ENCODE measurements at places on chromosomes 3 and 15.

GRCh38 chr15:52094811-52095584, 17.6 kb downstream of the BCL2L10 start:
- DNase-seq = no peak

GRCh38 chr3:18382760-18383369, 42.3 kb downstream of the SATB1 start:
- DNase-seq = no peak

- no peak for DNase-seq
Measured at GRCh38 chr3:176948151-176948550, 249.1 kb downstream of the TBL1XR1 start.

DNA sequence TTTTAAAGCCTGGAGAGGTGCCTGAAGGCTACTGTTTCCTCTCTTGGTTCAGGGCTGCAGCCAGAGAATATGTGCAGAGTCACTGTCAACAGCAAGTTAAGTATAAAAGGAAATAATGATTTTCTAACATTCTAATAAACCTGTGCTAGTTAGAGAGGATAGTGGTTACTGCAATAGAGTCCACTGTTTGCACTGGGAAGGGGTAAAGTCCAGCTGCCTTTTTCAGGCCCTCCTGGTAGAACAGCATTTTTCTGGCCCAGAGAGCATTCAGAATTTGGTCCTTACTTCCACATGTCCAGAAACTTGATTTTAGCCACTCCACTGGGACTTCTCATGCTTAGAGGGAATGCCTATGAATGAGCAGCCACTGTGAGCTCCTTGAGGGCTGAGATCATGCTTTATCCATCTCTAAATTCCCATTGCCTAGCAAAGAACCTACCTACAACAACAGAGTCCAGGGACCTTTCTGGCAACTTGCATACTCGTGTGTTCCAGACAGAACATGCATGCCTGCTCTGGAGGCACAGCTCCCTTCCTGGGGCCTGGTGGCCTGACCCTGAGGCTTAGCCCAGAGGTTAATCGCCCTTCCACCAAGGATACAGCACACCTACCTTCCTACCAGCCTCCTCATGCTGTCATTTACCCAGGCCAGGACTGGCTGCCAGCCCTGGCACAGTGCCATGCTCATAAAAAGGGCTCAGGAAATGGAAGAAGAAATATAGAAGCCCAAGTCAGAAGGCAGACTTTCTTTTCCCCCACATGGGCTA, 50.3 kb upstream of the ATP13A3 start:
- DNase-seq = no peak

- no peak for DNase-seq
Measured at GRCh38 chr15:73704869-73705645, 20.9 kb downstream of the CD276 start.

- no peak for DNase-seq
Measured at GRCh38 chr15:66096688-66097058, 156.9 kb downstream of the MEGF11 start.

DNA sequence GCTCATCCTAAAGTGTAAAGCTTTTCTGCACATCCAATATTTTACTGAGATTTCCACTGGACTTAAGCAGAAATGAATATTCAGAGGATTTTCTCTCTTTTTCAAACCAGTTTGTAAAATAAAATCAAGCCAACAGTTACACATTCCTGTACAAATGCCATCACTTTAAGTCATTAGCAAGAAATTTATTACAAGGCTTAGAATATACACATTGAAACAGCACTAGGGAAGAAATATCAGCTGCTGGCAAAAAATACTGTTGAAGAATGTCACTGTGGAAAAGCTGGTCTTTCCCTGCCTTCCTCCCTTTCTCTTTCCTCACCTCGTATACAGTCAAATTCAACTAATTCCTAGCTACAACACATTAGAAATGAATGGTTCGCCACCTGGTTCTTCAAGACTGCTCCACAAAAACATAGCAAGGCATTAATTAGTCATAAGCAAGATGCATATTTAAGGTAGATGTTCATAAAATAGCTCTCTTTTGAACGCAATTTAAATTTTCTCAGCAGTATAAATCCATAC, 21.3 kb downstream of the PLOD2 start:
- DNase-seq = no peak

- peak; percentile 70 for DNase-seq
Measured at GRCh38 chr15:82044373-82045178, 1.2 kb downstream of the MEX3B start.

All from neuronal stem cell (in vitro differentiated cells).